Frontal cortex (tissue), 4 donors: ENCODE measurements at places on chromosomes 12 and 14.
A peak's percentile ranks its signal among the peaks of the same experiment; 100 is the strongest.

- no peak for DNase-seq
These were observed 1.5 kb downstream of the FGD4 start for GRCh38 chr12:32400866-32401265.

- no peak for DNase-seq
These were observed 716.8 kb downstream of the LRFN5 start for GRCh38 chr14:42323426-42323825.

GRCh38 chr12:26833743-26834490 is 923 bp upstream of the ITPR2 start:
- DNase-seq: no peak

DNA sequence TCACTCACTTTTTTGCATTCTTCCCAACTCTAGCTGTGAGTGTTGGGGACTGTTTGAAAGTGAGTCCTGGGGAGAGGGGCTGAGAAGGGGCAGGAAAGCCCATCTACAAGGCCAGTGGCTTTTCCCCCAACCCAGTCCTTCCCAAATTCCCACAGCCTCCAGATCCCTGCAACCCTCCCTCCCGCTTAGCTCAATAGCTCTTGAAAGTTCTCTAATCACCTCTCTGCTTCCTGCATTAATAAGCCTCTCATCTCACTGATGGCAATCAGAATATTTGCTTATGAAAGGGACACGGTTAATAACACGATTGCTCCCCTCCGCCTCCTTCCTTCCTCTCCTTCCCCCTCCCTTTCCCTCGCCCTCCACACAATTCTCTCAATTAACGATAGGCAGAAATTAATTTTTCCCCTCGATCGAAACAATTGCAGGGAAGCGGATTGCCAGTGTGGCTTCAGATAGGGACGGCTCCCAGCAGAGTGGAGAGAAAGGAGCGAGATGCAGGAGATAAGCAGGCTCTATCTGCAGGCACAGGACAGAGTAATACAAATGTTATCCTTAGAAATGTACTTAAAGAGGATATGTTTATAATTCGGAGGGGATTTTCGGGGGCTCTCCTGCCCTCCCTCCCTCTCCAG is 15.1 kb upstream of the GPATCH2L start:
- no peak for DNase-seq

GRCh38 chr12:442235-442884 is 17.4 kb upstream of the B4GALNT3 start:
- peak; percentile 59 for DNase-seq

DNA sequence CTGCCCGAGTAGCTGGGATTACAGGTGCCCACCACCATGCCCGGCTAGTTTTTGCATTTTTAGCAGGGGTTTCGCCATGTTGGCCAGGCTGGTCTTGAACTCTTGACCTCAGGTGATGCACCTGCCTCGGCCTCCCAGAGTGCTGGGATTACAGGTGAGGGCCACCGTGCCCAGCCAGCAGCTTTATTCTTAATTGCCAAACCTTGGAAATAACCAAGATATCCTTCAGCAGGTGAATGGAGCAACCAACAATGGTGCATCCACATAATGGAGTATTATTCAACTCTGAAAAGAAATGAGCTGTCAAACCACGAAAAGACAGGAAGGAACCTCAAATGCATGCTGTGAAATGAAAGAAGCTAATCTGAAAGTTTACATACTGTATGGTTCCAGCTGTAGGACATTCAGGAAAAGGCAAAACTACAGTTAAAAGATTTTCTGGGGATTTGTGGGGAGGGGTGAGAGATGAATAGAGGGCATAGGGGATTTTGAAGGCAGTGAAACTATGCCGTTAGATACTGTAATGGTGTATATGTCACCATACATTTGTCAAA is 118.8 kb upstream of the CCND2 start:
- DNase-seq: no peak

DNA sequence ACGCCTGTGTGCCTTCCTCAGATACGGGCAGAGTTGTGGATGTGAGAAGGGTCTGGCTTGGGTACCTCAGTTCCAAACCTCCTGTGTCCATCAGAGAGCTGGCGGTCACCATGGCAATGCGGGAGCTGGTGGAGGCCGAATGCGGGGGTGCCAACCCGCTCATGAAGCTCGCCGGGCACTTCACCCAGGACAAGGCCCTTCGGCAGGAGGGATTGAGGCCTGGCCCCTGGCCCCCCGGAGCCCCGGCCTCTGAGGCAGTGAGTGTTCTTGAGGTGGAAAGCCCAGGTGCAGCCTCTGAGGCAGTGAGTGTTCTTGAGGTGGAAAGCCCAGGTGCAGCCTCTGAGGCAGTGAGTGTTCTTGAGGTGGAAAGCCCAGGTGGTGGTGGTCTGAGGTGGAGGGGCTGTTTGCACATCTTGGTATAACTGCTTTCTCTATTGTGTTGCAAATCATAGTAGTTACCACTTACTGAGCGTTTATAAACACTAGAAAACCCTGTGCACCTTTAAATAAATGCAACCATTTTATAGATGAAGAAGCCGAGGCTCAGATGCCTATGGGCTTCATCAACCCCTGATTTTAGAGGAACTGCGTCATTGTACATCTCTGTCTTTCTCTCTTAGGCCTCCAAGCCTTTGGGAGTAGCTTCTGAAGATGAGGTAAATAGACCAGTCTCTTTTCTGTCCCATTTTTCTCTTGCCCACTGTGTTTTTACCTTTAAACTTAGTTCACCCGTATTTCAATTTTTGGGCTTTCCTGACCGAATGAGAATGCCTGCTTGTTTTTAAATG is 976 bp downstream of the PEX5 start:
- peak; percentile 29 for DNase-seq

DNA sequence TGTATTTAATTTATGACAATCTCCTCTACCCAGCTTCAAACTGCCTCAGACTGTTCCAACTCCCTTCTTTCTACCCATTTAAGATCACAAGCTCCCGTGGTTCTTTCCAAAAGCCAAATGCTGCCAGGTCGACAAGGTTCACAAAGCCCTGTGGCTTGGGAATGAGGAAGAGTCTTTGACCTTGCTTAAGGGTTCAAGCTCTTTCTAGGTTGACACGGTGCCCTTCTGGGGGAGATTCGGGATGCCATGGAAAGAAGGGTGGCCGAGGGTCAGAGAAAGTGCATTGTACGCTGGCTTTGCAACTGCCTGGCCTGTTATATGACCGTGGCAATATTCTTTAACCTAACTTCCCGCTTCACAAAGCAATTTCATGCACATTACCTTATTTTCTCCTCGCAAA is 239.3 kb downstream of the ANO2 start:
- no peak for DNase-seq

DNA sequence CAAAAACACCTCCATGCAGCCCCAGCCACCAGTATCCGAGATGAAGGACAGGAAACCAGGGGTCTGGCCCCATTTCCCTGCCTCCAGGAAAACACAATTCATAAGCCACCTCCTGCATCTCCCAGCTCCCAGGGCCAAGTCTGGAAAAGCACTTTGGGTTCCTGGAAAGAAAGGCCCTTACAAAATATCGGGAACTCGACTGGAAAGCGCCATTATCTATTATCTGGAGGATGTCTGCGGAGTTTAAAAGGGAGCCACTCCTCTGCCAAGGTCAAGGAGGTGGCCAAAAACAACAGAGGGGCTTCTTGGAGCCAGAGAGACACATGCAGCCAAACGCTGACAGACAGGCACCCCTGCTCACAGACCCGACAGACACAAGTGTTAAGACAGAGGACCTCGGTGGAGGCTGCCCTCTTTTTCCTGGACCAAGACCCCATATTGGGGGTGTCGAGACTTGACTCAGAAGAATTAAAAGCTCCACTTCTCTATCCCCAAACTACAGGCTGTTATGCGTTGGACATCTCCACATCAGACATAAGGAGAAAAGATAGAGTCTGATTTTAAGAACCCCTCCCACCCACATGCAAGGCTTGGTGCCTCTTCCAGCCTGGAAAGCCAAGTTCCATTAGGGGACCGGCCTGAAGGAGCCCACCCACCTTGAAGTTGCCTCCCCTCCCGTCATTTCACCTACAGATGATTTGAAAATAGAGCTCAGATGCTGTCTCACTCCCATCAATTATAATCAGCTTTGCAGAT is 9.6 kb downstream of the ACTN1 start:
- no peak for DNase-seq

DNA sequence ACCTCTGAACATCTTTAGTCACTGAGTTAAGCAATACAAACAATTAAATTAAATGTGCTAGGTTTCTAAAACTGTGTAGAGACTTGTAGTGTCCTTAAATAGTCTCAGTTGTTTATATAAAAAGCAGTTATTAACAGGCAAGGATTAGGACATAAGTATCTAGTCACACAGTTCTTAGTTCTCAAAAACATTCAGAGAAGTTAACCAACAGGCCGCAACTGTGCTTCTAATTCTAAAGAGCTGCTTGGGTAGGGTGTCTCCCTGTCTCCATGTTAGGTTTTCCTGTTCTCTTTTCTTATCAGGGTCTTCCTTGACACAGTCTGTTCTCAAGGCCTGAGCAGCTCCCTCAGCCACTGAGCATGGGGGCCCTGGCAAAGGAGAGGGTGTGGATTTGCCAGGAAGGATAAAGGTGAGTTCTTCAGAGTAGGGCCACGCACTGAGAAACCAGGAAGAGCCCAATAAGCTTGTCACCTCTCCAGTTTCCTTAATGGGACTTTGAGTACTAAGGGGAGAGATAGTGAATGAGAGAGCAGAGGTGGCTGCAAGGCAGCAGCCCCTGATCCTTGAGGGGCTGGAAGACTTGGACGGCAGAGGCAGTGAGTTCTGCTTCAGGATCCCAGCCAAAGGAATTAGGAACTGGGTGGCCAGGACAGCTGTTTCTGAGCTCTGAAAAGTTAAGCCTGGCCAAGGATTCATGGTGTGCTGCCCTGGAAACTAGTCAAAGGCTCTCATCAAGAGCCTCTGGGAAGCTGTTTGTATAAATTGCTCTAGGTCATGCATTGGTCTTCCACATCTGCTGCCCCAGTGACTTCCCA is 177.3 kb downstream of the MYRFL start:
- no peak for DNase-seq

DNA sequence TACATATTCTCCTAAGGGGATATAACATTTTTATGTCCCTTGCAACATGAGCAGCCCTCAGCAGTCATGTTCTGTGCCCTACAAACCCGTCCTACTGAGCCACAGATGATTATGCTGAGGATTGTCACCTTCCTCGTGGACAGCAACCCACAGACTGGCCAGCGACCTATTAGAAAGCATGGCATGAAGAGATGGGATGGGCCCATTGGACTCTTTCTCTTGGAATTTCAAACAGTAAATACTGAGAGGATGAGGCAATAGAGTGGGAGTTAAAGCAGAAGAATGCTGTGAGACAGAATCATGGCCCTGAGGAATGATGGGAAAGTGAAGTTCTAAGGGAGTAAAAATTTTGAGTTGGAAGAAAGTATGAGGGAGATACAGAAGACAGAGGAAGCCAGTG is 149.9 kb upstream of the BTG1 start:
- DNase-seq: no peak

- no peak for DNase-seq
These were observed 170.2 kb downstream of the ETV6 start for GRCh38 chr12:11819643-11820042.

- no peak for DNase-seq
These were observed 15.3 kb upstream of the KICS2 start for GRCh38 chr12:64237382-64237781.

DNA sequence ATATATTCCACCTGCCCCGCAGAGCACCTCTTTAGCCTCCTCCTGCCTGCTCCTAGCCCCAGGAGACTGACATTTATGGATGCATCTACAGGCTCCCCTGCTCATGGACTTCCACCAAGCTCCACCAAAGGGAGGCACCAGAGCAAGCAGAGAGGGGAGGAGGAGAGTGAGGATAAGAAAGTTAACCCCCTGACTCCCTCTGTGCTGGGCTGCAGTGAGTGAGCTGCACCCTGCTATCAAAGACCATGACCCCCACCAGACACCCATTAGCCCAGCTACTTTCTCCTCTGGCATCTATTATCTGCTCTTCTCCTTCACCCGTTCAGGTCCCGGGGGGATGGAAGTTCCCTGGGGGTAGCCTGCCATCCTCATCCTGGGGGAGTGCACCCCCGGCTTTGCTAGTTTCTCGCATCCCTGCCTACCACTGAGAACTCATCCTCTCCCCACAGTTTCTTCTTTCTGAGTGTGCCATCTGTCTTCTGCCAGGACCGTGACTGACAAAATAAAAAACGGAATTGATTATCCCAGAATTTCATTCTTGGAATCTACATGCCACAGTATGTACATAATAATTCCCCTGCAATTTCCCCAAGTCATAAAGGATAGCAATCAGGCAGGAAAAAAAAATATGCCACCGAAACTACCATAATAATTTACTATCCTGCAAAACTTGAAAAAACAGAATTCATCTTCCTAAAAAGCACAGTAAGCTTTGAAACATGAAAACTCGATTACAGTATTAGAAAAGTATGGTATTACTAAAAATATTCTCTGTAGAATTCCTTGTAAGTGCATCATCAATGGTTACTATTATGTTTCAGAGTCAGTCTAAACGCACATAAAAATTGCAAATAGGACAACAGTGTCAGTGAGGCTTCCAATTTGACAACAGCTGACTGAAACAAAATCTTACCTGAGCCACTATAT is 45.2 kb downstream of the FOXN3 start:
- no peak for DNase-seq

GRCh38 chr12:106127338-106128126 is 11.2 kb downstream of the NUAK1 start:
- no peak for DNase-seq

- no peak for DNase-seq
These were observed 370.6 kb upstream of the PRICKLE1 start for GRCh38 chr12:42960087-42960527.

- DNase-seq: peak; percentile 49
These were observed 359.9 kb downstream of the RGS6 start for GRCh38 chr14:72291908-72292688.

DNA sequence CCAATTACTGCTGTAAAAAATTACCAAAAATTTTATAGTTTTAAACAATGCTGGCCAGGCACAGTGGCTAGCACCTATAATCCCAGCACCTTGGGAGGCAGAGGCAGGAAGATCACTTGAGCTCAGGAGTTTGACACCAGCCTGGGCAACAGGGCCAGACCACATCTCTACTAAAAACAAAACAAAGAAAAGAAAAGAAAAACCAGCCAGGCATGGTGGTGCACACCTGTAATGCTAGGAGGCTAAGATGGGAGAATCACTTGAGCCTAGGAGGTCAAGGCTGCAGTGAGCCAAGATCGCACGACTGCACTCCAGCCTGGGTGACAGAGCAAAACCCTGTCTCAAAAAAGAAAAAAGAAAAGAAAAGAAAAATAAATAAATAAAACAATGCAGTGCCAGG is 54.0 kb upstream of the ARID2 start:
- DNase-seq: no peak

- no peak for DNase-seq
These were observed 8.2 kb upstream of the CLEC2A start for GRCh38 chr12:9940375-9940774.
